Right cardiac atrium (tissue), 5 donors: ENCODE measurements at places on chromosomes 1 and 21. TPM values are rescaled to one million over a fixed set of nuclear protein-coding genes. Genes with fewer than 3 reads are reported as not detected.

DNA sequence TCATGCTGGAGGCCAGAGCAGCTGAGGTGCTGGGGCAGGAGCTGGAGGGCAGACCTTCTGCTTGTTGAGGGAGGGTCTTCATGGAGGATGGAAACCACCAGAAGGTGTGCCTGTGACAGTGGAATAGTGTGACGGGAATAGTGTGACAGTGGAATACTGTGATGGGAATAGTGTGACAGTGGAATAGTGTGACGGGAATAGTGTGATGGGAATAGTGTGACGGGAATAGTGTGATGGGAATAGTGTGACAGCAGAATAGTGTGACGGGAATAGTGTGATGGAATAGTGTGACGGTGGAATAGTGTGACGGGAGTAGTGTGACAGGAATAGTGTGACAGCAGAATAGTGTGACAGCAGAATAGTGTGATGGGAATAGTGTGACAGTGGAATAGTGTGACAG is 325.1 kb downstream of the HHAT start:
- DNase-seq, result no peak

Gene PUSL1
- polyA plus RNA-seq, result 13.1 TPM

- peak; percentile 28 for DNase-seq
Measured at GRCh38 chr1:151972542-151973248, 21.0 kb downstream of the S100A10 start.

- DNase-seq, result no peak
Measured at GRCh38 chr1:78913950-78914349, 92.6 kb downstream of the ADGRL4 start.

Gene SPATC1L
- polyA plus RNA-seq, result 10.3 TPM

Gene C8A
- polyA plus RNA-seq, result not detected

DNA sequence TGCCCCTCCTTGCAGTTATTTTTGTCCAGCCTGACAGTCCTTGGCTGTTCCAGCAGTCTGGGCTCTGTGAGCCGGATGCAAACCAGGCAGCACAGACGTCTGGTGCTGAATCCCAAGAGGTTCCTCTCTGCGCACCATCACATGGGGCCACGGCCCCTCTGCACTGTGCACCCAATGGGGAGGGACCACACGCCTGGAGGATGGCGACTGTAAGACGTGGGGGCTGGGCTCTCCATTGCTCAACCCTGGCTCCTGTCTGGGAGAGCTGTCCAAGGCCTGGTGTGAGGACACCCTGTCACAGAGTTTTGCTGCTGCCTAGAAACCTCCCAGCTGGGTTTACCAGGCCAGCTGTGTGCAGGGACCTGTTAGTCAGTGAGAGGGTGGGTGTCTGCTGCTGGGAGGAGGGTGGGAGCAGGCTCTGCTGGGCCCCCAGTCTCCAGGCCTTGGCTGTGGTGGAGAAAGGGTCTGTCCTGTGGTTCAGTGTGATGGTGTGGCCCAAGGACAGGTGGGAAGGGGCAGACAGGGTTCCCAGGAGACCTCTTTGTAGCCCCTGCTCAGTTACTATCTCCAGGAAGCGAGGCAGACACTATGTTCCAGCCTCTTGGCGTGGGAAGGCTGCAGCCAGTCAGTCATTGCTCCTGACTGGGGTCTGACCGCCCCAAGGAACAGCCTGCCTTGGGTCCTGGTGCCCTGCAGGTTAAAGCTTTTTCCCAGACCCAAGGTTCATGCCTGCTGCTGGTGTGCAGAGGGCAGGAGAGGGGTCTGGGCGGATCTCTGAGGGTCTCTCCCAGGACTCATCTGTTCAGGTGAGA is 13.8 kb downstream of the HEYL start:
- DNase-seq, result peak; percentile 95

DNA sequence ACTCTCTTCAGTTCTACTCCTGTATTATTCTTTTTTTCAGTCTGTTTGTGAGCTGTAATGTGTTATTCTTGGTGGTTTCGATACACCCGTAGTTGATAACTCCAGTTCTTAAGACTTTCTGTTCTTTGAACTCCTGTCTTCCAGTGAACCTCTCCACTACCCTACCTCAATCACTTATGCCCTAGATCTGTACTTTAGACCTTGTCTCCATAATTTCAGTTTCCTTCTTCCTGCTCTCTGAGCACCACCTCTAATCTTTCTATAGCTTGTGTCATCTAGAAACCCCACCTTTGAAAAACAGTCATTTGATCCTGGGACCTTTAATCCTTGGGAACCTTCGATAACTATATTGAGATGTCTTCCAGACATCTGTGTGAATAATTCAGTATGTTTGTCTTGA is 159.3 kb downstream of the PIK3R3 start:
- no peak for DNase-seq

Gene CHI3L1
- polyA plus RNA-seq, result 4.9 TPM

DNA sequence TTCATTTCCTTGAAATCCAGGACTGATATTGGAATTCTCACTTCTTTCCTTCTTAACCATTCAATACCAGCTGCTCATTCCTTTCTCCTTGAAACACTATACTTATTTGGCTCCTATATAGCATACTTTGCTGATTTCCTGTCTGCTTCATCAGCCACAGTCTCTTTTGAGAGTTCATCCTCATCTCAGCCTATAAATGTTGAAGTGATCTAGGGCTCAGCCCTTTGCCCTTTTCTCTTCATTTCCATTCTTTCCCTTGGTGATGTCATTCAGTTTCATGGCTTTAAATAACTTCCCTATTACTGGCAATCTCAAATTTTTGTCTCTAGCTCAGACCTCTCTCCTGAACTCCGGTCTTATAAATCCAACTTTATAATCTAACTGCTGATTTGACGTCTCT is 24.1 kb upstream of the RABGAP1L start:
- no peak for DNase-seq

DNA sequence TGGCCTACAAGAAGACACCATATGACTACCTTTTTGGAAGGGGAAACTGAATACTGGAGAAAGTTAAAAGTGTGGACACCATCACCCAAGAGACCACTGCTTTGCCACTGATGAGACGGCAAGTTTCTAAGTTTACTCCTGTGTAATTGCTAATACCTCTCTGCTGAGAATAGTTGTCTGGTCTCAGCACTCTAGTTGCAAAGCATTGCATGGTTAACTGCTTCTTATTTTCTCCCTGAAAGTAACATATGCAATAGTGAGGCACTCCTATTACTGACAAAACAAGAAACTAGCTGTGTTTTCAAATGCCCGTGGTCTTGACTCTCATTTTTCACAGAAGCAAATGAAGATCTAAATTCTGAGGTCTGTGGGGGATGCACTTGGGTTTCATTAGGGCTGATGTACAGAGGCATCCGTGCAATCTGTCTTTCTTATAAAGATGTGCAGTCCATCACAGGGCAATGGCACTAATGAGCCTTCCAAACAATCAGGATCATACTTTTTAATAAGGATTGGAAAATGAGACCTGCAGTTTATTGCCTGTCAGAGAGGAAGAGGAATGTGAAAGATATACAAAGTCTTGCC is 62.9 kb downstream of the IFI44 start:
- no peak for DNase-seq
